ENCODE measurements at places on chromosomes 5 and 9.

DNA sequence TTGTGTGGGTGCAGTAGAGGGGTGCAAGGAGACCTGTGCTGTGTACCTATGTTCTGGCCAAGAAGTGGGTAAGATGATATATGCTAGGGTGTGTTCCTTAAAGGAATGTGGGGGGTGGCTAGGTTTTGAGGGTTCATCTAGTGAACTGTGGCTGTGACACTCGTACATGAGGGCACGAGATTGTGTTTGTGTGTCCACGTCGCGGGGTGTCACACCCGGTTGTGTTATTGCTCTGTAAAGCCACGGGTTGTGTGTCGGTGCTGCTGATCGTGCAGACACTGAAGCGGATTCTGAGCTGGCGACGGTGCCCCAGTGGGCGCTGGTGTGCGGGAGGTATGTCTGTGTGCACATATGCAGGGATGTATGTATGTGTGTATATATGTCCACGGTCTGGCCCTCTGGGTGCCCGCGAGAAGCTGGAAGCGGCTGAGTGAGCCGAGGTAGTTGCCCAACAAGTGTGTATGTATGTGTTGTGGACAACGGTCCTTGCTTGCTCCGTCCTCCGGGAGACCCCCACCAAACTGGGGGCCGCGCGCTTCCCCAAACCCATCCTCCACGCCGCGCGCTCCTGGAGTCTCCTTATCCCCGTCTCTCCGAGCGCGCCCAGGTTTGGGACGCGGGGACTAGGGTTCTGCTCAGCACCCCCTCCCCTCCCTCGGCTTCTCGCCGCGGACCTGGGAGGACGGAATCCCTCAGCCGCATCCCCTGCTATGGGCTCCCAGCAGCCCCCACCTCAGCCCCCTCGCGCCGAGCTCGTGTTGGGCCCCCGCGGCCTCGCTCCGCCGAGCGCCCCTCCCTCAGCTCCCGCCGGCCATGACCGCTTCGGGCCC, 639 bp downstream of the PCDH1 start:
- DNase-seq, result no peak

DNA sequence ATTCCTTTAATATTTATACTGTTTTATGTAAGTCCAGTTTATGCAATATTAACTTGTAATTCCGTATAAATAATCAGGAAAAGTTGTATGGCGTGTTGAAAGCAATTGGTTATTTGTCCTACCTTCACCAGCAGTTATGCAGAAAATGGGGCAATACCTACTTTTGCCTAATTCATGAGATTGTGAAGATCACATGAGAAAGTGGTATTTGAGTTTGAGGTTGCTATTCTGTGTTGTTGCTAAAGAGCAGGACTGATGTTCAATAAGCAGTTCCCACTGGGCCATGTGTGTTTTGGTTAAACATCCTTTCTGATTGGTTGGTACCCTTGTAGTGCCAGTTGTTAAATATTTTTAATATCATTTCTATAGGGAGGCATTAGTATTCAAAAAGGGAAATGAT, 3.2 kb downstream of the TGFBR1 start:
- no peak for DNase-seq

DNA sequence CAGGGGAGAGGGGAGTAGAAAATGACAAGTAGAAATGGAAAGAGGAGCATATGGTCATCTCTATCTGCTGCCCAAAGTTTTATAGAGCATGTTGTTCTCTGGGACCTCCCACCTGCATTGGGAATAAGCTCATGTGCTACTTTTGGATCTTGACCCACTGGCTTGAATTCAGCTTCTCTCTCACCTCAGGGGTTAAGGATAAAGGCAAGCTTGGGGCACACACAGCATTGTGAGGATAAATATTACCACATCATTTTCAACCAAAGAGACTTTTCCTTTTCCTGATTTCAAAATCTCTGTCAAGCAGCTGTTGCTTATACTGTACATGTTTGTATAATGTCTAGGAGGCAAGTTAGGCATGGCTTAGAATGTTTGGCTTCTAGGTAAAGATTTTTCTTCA, 16.6 kb downstream of the ATP10B start:
- DNase-seq, result no peak

GRCh38 chr9:21710548-21711191, 91.8 kb upstream of the MTAP start:
- DNase-seq, result no peak
